ENCODE measurements at places on chromosomes 5 and 9. TPM values are rescaled to one million over a fixed set of nuclear protein-coding genes. Genes with fewer than 3 reads are reported as not detected.

GRCh38 chr9:91803970-91804752 is 145.9 kb downstream of the ROR2 start:
- no peak for DNase-seq

DNA sequence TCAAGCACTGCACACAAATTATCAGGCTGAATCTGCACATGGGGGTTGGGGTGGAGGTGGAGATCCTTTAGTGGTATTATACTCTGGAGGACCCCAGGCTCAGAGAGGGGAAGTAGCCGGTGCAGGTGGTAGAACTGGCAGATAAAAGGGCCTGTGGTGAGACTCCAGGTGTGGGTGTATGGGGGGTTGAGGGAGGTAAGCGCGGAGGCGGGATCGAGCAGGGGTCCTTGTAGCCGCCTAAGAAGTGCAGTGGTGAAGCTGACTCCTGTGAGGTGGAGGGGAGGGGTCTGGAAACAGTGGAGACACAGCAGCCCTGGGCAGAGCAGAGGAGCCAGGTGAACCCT is 841 bp downstream of the ACSL6 start:
- no peak for DNase-seq

GRCh38 chr5:184471-184870 is 6.8 kb upstream of the LRRC14B start:
- DNase-seq, result no peak

DNA sequence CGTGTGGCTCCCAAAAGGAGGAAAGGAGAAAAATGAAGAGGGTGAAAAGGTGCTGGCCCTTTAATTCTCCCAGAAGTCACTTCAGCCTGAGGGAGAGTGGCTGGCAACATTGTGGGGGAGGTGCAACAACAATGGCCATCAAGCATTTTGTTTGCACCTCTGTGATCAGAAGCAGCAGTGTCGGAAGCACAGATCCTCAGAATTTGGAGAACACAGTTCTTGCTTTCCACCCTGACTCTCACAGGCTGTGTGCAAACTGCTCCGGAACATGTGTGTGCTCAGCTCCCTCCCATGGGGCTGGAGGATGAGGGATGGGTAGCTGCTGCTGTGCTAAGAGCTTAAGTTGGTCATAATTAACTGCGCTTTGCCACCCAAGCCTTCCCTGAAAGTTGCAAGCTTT is 127.1 kb downstream of the DPYSL3 start:
- no peak for DNase-seq

- no peak for DNase-seq
Measured at GRCh38 chr5:9351546-9351945, 194.3 kb downstream of the SEMA5A start.

GRCh38 chr5:3684771-3685354 is 89.2 kb downstream of the IRX1 start:
- DNase-seq, result no peak

- DNase-seq, result no peak
Measured at GRCh38 chr5:7396713-7397454, 946 bp downstream of the ADCY2 start.

DNA sequence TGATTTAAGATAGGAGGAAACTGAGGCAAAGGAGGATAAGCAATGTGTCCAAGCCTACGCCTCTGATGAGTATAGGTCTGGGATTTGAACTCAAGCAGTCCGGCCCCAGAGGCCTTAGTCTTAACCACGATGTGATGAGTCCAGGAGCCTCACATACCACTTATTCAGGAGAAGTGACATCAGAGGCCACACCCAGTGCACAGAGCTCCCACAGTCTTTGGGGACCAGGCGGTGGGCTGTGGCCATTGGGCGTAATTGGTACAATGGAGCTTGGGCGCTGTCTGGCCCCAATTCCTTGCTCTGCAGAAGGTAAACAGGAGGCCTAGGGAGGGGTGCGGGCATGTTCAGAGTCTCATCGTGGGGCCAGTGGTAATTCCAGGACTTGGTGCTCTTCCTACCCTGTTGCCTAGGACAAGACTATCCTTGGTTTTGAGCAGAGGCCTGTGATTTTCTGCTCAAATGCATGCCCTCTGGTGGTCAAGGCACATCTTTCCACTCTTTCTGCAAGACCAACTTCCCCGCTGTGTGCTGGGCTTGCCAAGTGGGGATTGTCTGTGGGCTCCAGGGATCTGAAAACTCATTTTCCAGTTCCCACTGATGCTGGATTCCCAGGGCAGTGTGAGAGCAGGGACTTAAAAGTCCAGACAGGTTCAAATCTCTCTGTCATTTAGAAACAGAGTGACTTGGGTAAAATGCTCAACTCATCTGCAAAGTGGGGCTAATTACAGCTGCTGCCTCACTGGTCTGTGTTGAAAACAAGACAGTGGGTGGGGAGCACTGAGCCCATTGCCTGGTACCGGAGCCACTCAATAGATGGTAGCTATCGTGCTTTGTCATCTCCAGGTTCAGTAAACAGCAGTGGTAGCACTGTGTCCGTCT is 15.8 kb downstream of the NDST1 start:
- peak; percentile 81 for DNase-seq

The PDCD1LG2 gene
- total RNA-seq, result 33.3 TPM

The SMIM3 gene
- 37.5 TPM for total RNA-seq

The IL9 gene
- total RNA-seq, result not detected

The IL31RA gene
- total RNA-seq, result 0.90 TPM

Data from IMR-90 (cell line).